Activated CD8-positive, alpha-beta memory T cell treated with anti-CD3 and anti-CD28 coated beads for 1 hour (primary cell): ENCODE measurements at places on chromosomes 5 and 9.

DNA sequence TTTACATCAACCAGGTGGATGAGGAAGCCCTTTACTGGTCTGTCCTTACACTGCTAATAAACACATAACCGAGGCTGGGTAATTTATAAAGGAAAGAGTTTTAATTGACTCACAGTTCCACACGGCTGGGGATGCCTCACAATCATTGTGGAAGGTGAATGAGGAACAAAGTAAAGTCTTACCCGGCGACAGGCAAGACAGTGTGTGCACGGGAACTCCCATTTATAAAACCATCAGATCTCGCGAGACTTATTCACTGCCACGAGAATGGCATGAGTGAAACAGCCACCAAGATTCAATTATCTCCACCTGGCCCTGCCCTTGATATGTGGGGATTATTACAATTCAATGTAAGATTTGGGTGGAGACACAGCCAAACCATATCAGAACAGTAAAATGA lies 67.3 kb upstream of the GRAMD2B start:
- no peak for DNase-seq

DNA sequence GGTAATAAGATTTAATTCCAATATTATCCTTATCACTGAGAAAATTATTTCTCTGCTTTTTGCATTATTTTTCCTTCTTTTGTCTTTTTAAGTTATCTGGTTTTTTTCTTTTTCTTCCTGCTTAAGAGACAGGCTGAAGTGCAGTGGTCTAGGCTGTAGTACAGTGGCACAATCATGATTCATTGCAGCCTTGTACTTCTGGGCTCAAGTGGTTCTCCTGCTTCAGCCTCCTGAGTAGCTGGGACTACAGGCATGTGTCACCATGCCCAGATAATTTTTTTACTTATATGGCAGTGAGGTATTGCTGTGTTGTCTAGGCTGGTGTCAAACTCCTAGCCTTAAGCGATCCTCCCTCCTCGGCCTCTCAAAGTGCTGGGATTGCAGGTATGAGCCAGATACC lies 93.9 kb downstream of the SLC44A1 start:
- DNase-seq = no peak

- no peak for DNase-seq
Observed at GRCh38 chr5:107514305-107514704, 156.4 kb downstream of the EFNA5 start.

DNA sequence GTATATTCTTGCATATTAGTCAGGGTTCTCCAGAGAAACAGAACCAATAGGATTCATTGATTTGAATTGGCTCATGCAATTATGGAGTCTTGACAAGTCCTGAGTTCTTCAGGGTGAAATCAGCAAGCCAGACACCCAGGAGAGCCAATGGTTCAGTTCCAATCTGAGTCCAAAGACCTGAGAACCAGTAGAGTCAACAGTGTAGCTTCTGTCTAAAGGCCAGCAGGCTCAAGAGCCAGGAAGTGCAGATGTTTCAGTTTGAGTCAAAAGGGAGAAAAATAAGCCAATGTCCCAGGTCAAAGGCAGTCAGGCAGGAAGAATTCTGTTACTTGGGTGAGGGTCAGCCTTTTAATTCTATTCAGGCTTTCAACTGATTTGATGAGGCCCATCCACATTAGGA lies 37.8 kb upstream of the ANKRD34B start:
- DNase-seq = no peak

DNA sequence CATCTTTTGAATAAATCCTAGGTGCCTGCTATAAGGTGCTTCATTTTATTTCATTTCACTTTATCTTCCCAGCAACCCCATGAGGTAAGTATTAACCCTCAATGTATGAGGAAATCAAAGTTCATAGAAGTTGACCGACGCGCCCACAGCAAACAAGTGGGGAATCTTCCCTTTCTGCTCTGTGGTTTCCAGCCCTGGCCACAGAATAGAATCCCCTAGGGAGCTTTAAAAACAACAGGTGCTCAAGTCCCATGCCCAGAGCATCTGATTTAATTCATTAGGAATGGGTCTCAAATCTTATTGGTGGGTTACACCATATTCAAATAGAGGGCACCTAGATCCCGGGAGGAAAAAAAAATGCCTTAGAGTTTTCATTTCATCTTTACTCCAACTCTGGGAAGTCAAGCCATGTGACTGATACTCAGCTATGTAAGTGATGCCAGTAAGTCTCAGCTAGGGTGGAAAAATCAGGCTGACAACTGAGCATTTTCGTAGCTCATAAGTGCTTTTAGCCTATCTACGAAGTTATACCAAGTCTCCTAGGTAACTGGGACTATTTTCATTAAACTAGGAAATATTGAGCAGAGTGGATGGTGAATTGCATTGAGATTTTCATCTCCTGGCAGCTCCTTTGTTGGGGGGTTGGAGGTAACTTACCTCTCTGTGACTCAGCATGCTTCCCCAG lies 353.4 kb upstream of the SLC30A5 start:
- DNase-seq = no peak

DNA sequence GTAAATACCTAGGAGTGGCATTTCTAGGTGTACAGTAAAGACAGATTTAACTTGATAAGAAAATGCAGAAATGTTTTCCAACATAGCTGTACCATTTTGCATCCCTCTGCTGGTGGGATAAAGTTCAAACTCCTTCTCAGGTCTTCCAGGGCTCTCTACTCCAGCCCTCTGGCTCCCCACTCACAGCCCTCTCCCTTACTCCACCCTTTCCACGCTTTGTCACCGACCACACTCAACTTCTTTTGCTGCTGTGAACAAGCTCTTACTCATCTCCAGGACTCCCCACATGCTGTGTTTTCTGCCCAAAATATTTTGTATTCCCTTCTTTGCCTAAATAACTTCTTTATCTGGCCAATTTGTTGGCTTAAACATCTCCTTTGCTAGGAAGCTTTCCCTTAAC lies 90.6 kb upstream of the OSMR start:
- DNase-seq = no peak

DNA sequence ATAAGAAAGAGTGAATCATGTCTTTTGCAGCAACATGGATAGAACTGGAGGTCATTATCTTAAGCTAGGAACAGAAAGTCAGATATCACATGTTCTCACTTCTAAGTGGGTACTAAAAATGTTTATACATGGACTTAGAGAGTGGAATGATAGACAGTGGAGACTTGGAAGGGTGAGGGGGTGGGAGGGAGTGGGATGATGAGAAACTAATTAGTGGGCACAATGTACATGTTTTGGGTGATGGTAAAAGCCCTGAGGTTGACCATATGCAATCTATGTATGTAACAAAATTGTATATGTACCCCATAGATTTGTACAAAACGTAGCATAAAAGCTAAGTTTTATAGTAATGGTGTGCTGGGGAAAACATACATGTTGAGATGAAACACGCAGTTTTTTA lies 25.3 kb downstream of the CSNK1G3 start:
- no peak for DNase-seq

- no peak for DNase-seq
Observed at GRCh38 chr5:3789519-3790193, 194.0 kb downstream of the IRX1 start.

- DNase-seq = no peak
Observed at GRCh38 chr5:174312641-174313040, 267.1 kb downstream of the NSG2 start.

DNA sequence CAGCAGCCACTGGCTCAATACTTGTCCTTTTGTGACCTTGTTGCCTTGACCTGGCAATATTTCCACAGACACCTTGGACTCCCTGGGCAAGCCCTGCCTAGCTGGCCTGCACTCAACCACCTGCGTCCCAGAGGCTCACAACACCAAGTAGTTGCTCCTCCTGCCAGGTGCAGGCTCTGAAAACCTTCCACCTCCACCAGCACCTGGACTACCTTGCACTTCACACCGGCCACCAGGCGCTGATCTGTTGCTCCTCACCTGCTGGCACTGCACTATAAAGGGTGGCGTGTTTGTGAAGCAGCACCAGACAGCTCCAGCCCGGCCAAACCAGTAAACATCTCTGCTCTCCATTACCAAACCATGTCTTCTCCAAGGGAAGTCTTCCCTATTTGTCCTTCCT lies 997.7 kb downstream of the PTPRD start:
- no peak for DNase-seq
